ENCODE measurements at places on chromosomes 11 and 22.

- no peak for DNase-seq
Observed at GRCh38 chr11:103895106-103895505, 141.3 kb upstream of the DDI1 start.

DNA sequence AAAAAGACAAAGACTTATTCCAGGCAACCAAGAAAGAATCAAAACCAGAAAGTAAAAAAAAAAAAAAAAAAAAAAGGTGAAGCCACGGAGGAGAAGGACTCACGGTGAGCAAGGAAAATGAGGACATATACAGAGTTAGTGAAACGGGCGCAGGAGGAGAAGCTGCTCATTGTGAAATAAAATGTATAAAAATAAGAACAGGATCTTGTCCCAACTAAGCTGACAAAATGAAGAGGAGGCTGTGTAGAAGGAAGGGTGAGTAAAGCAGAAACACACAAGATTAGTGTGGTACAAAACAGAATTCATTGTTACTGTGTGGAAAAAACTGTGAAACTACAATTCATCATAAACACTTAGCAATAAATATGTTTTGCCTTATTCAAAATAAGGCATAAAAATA, 7.6 kb downstream of the IL17REL start:
- no peak for DNase-seq

DNA sequence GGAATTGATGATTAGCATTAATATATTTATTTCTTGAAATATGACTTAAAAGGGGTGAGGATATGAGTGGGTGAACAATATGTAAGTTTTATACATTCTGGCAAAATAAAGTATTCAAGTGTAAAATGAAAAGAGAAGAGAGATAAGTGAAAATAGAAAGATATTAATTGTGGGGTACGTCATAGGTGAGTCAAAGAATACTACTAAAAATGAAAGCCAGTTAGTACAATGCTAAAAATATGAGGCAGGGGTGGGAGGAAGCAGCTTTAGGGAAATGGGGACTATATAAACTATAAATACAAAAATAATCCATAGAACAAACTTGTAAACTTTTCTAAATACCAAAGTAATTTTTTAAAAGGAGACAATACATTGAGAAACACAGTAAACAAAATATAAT, 661.4 kb downstream of the CNTN5 start:
- DNase-seq: no peak

- DNase-seq: no peak
Observed at GRCh38 chr11:73040046-73040445, 102.1 kb downstream of the FCHSD2 start.

- no peak for DNase-seq
Observed at GRCh38 chr22:27715106-27715505, 86.5 kb downstream of the MN1 start.

DNA sequence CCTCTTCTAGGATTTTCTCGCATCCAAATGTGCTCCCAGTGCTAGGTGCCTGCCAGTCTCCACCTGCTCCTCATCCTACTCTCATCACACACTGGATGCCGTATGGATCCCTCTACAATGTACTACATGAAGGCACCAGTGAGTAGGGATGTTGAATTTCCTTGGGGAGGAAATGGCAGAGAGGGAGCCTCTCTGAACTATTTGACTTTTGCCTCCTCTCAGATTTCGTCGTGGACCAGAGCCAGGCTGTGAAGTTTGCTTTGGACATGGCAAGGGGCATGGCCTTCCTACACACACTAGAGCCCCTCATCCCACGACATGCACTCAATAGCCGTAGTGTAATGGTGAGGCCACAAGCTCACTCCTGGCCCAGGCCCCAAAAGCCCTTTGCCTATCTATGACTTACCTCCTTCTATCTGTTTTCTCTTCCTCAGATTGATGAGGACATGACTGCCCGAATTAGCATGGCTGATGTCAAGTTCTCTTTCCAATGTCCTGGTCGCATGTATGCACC, 2.5 kb downstream of the TAF10 start:
- no peak for DNase-seq
